ENCODE measurements at places on chromosomes 16 and 17.

DNA sequence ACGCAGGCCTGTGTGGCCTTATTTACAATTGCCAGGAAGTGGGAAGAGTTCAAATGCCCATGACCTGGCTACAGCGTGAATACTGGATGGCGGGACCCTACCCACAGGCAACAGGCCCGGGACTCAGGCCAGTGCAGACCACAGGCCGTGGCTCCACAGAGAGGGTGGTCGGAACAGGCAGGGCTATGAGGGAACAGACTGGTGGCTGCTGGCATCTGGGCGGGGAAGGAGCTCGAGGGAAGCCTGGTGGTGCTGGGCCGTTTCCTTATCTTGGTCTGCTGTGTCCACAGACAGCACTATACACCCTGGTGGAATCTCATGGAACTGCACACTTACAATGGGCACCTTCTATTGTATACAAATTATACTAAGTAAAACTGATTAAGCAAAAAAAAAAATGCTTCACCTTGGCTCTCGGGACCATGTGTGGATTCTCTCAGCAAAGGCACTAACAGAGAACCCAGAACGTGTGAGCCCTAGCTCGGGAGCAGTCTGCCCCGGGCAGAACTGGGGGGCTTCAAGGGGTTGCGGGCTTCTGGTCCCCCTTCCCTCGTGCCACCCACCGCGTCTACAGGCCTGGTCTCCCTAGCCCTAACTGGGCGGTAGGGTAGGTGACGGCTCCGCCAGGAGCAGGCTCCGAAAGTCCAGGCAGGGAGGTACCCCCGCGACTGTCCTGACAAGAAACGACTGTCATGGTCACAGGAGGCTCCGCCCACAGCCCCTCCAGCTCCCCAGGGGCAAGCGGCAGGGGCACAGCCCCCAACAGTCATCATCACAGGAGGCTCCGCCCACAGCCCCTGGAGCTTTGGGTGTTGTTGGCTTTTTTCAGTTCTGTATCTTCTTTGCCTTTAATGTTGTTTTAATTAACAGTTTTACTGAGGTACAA lies 21.8 kb downstream of the CEP131 start:
- DNase-seq: peak; percentile 9

GRCh38 chr17:49634485-49634860 lies 43.4 kb downstream of the SPOP start:
- DNase-seq: no peak

- no peak for DNase-seq
Observed at GRCh38 chr16:70705056-70705455, 19.2 kb upstream of the MTSS2 start.

- no peak for DNase-seq
Observed at GRCh38 chr17:43905400-43905984, 1.8 kb downstream of the MPP2 start.

DNA sequence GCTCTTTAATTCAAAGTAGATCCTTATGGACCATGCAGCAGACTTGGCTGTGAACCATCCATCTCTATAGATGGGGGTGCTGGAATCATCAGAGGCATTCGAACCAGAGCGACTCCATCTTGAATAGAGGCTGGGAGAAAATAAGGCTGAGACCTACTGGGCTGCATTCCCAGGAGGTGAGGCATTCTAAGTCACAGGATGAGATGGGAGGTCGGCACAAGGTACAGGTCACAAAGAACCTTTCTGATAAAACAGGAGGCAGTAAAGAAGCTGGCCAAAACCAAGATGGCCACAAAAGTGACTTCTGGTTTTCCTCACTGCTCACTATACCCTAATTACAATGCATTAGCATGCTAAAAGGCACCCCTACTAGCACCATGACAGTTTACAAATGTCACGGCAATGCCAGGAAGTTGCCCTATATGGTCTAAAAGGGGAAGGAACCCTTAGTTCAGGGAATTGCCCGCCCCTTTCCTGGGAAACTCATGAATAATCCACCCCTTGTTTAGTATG lies 89.2 kb upstream of the BRD7 start:
- DNase-seq: no peak

- DNase-seq: no peak
Observed at GRCh38 chr17:35943537-35943936, at the start of gene LYZL6. LYZL6 (minus strand) TSS chr17:35943713; CDS start chr17:35939356, 4,357 bp downstream.

GRCh38 chr17:51819341-51820219 lies 338.9 kb downstream of the CA10 start:
- DNase-seq: no peak

DNA sequence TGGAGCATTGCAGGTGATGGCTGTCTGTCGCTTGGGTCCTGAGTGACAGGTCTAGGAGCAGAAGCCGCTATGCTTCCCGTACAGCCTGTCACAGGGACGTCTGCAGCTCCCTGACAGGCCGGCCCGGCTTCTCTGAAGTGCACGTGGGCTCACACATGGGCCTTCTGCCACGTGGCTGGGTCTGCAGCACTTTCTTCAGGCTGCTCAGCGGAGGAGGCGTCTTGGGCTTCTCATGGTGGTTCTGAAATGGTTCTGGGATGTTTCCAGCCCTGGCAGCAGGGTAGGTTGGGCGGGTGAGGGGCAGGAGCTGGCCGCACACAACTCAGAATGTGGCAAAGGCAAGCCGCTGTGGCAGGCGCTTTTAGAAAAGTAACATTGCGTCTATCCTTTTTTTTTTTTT lies 80.3 kb upstream of the ZNF750 start:
- no peak for DNase-seq

DNA sequence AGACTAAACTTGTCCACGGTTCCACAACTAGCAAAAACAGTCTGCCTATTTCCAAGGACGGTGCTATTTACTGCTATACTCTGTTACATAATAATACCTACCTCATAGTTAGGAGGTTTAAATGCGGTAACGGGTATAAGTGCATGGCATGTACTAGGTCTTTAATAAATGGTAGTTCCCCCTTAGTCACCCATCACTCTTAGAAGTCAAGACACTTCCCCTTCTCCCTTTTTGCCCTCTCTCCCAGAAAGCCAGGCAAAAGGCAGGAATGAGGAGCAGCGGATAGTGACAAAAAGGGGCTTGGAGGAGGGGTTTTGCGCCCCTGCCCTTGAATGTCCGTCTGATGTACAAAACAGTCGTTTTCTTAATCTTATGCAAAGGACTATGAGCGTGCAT lies 1.1 kb upstream of the LSM12 start:
- DNase-seq: no peak

DNA sequence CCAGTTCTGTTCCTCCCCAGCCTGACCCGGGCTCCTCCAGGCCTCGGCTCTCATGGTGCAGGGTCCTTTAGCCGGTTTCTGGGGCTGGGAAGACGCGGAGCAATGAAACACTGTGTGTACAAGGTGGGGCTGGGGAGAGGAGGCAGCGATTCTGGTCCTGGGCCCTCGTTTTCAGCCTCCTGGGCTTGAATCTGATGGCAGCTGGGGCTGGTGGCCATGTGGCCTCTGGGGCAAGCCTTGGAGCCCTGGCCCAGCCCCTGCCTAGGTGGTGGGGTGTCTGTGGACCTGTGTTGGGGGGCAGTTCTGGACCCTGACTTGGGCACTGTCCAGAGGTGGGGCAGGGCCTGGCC lies 4.1 kb downstream of the FOXJ1 start:
- DNase-seq: no peak
